DMS153 (cell line): ENCODE measurements at places on chromosomes 7 and 10.

GRCh38 chr7:51242007-51242691, 74.5 kb downstream of the COBL start:
- DNase-seq: no peak

GRCh38 chr7:28137463-28137862, 43.1 kb downstream of the JAZF1 start:
- no peak for DNase-seq

DNA sequence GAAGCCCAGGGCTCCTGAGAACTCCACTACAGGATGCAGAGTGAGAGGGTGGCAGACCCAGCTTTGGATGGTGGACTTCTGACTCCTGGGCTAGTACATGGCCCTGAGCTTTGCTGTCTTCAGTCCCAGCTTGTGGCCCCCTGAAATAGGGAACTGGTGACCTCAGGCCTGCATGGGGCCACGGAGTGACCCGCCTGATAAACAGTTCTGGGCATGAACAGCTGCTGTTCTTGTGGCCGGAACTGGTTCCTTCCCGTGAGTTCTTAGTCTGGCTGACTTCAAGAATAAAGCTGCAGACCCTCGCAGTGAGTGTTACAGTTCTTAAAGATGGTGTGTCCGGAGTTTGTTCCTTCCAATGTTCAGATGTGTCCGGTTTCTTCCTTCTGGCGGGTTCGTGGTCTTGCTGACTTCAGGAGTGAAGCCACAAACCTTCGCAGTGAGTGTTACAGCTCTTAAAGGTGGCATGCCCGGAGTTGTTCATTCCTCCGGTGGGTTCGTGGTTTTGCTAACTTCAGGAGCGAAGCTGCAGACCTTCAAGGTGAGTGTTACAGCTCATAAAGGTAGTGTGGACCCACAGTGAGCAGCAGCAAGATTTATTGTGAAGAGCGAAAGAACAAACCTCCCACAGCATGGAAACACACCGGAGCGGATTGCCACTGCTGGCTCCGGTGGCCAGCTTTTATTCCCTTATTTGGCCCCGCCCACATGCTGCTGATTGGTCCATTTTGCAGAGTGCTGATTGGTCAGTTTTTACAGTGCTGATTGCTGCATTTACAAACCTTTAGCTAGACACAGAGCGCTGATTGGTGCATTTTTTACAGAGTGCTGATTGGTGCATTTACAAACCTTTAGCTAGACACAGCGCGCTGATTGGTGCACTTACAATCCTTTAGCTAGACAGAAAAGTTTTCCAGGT, 268.0 kb downstream of the ZEB1 start:
- no peak for DNase-seq

- DNase-seq: peak; percentile 17
These were observed 75.5 kb upstream of the CAPZA2 start for GRCh38 chr7:116786791-116787443.

GRCh38 chr10:71218046-71218650, 5.8 kb downstream of the UNC5B start:
- peak; percentile 87 for DNase-seq

DNA sequence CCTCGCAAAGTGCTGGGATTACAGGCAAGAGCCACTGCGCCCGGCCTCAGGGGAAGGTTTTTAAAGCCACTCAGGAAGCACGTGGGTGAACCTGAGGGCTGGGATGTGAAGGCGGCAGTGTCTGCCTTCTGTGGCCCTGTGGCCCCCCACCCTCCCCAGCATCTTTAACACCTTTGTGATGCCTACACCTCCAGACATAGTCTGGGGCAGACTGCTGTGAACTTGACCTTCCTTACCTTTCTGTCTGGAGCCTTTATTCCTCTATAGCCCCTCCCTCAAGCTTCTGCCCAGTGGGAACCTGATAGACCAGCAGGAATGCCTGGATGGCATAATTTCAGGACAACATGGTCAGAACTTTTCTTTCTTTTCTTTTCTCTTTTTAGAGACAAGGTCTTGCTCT, 550.2 kb downstream of the GALNT17 start:
- no peak for DNase-seq

DNA sequence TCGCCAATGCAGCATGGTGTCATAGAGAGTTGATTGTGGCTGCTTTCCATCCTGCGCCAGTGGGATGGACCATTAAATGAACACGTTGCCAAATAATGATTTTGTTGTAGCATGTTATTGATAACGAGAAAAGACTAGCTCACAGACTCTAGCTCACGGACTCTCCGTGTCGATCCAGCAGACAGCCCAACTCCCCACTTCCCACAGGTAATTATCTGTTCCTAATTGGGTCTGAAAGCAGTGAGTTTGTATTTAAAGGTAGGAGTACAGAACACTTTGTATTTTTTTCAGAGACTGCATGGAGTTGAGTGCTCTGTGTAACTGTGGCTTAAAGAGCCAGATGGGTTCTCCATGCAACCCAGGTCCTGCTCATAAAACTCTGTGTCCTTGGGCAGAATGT, 1250.5 kb downstream of the TYW1 start:
- DNase-seq: no peak

DNA sequence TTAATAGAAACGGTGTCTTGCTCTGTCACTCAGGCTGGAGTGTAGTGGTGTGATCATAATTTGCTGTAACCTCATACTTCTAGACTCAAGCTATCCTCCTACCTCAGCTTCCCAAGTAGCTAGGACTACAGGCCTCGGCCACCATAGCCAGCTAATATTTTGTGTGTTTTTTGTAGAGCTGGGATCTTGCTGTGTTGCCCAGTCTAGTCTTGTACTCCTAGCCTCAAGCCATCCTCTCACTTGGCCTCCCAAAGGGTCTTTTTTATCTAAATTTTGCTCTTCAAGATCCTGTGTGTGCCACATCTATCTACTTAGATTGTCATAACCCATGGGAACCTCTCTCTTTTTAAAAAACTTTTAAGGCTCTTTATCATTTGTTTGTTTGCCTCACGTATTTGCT, 50.5 kb downstream of the ANKIB1 start:
- no peak for DNase-seq
